ENCODE measurements at places on chromosomes 5 and 9. TPM values are rescaled to one million over a fixed set of nuclear protein-coding genes. Genes with fewer than 3 reads are reported as not detected.

DNA sequence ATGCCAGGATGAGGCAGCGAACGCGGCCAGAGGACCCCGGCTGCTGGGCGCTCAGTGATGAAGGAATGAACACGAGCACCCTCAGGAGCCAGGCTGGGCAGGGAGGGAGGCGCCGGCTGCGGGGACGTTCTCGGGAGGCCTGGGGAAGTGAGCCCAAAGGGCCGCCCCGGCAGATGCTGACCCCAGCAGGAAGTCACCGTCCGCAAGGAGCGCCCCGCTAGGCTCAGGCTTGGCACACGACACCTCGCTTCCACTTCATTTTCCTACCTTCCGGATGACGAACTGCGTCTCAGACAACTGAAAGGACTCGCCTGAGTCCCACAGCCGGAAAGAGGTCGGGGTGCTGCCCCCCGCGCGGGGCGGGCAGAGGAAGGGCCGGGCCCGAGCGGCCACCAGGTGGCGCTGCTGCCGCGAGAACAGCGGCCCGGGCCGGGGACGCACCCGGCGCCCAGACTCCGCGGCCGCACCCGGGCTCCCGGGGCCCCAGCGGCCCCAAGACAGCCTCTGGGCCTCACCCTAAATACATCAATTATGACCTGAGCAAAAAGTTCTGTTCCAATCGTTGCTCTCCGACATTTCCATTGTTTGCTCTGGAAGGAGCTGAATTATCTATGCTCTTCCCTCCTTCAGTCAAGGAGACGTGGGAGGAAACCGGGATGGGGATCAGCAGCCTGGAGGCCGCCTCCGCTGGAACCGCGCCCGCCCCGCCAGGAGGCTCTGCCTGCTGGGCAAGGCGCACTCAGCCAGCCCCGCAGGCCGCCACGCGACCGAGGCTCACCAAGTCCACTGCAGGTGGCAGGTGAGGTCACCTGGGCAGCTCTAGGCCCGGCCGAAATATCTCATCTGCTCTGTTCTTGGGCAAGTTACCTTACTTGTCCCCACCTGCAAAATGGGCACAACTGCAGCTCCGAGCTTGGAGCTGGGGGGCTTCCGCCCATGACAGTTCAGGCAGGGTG is 107.0 kb downstream of the ZNF354C start:
- DNase-seq: no peak

GRCh38 chr5:27477550-27477949 is 439.2 kb upstream of the CDH9 start:
- no peak for DNase-seq

Gene COL23A1
- total RNA-seq: not detected

Gene FBP2
- total RNA-seq: not detected

Gene FRMD3
- total RNA-seq: 9.6 TPM

All from HepG2 (cell line).